ENCODE measurements at places on chromosomes 5 and 9.

GRCh38 chr5:38071831-38072694 is 186.3 kb upstream of the EGFLAM start:
- DNase-seq: no peak

- no peak for DNase-seq
Measured at GRCh38 chr9:106287731-106288130, 575.2 kb upstream of the ZNF462 start.

GRCh38 chr5:98214240-98215051 is 559.0 kb upstream of the RGMB start:
- no peak for DNase-seq

GRCh38 chr9:130118841-130119518 is 53.2 kb upstream of the NCS1 start:
- no peak for DNase-seq

DNA sequence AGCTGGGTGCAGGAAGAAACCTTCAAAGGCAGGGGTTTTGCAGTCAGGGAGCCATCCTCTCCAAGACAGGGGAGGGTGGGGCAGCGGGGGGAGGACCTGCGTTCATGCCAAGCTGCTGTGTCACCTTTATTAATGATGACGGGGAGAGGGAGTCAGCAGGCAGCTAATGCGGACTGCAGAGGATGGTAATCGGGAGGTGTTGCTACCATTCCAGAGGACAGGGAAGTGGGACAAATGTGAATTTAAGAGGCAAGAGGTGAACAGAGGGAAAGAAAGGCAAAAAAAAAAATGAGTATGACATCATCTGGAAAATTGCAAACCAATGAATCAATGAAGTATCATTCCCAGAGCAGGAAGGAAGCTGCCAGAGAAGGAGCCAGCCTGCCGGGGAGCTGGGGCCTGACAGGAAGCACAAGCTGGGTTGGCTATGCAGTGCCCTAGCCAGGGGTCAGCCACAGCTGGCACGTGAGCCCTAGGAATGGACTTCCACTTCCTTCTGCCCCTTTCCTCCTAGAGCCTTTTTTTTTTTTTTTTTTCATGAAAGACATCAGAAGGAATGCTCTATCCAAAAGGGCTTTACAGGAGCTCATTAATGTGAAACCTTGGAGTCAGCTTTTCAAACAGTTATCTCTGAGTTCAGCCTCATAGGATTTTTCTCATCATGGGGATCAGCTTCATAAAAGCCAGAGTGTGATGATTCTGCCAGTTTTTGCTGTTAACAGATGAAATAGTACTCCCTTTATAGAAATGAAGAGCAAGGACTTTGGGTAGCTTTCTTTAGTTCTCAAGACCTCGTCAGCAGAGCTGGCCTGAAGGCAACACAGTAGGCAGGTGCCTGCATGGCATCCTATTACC is 9.2 kb downstream of the INSYN2B start:
- no peak for DNase-seq

DNA sequence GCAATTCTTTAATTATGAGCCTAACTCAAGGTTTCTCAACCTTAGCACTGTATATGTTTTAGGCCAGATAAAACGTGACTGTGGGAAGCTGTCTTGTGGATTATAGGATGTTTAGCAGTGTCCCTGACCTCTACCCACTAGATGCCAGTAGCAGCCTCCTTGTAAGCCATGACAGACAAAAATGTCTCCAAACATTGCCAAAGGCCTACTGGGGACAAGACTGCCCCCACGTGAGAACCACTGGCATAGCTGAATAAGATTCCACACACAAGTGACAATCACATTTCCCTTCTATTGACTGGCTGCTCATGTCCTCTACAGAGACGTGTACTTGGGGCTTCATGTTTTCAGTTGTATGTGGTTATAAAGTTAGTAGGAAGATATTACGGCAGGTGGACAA is 55.4 kb downstream of the GOLM1 start:
- no peak for DNase-seq

- DNase-seq: no peak
Measured at GRCh38 chr9:34957492-34958410, at the start of gene PHF24. Gene PHF24 (plus strand): TSS chr9:34958285. CDS start chr9:34971299, 13,014 bp downstream.

DNA sequence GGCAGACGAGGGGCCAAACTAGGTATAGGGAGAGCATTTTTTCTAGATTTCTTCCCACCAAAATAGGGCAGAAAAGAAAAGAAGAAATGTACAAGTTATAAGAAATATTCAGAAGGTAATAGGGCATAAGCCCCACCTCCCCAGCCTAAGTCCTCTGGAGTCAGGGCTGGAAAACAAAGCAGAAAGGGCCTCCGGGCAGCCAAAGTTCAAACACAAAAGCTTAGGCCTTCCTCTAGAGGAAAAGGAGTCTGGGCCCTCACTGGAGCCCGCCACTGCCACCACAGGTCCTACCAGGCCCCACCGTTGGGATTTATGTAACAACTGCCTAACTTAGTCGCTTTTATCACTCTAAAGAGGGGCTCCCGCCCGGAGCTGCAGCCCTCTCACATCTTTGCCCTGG is 27.6 kb downstream of the TBC1D2 start:
- DNase-seq: no peak

Measured in esophagus squamous epithelium (tissue), 5 donors.